Stimulated activated naive CD4-positive, alpha-beta T cell treated with Interleukin-2 at 50 U/mL for 16 hours (primary cell): ENCODE measurements at places on chromosomes 4 and X.

- no peak for DNase-seq
Measured at GRCh38 chr4:110106931-110107296, 91.5 kb downstream of the ELOVL6 start.

DNA sequence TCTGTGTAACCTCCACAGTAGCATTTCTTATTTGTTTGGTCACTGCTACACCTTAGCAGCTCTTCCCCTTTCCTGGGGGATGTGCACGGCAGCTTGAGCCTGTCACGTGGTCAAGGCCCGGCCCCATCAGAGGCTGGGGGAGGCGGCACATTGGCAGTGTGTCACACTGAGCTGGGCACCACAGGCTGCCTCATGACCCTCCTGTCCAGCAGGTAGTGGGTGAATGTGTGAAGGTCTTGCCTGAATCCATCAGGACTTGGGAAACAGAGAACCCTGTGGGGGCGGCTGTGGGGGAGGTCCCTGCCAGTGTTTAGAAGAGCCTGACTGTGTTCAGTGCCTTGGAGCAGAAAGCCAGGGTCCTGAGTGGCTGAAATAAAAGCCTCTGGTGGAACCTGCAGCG lies 33.2 kb downstream of the WFS1 start:
- no peak for DNase-seq

DNA sequence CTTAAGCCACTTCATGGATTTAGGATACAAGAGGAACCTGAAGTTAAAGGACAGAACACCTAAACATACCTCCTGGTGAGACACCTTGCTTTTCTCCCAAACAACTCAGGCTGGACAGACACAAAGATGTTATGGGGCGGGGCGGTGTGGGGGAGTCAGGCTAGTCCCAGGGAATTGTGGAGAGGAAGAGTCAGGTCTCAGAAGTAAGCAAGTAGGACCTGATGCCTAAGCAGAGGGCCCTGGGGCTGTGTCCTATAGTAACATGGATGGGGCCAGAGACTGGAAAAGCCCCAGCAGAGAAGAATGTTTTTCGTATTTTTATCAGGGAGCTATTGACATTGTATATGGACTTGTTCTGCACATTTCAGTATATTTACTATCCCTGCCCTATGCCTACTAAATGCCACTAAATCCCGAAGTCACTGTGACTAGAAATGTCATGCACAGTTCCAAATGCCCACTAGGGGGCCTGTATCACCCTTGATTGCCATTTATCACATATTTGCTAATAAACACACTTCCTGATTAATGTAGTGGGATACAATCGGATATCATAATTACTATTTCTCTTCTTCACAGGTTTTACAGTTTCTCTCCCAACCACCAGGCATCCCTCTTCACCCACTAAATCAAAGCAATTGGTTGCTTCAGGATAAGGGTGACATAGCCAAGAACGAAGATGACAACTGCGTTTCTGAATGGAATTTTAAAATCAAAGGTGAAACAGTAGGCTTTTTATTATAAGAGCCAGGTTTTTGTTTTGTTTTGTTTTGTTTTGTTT lies 23.8 kb upstream of the ARHGAP10 start:
- peak; percentile 34 for DNase-seq

DNA sequence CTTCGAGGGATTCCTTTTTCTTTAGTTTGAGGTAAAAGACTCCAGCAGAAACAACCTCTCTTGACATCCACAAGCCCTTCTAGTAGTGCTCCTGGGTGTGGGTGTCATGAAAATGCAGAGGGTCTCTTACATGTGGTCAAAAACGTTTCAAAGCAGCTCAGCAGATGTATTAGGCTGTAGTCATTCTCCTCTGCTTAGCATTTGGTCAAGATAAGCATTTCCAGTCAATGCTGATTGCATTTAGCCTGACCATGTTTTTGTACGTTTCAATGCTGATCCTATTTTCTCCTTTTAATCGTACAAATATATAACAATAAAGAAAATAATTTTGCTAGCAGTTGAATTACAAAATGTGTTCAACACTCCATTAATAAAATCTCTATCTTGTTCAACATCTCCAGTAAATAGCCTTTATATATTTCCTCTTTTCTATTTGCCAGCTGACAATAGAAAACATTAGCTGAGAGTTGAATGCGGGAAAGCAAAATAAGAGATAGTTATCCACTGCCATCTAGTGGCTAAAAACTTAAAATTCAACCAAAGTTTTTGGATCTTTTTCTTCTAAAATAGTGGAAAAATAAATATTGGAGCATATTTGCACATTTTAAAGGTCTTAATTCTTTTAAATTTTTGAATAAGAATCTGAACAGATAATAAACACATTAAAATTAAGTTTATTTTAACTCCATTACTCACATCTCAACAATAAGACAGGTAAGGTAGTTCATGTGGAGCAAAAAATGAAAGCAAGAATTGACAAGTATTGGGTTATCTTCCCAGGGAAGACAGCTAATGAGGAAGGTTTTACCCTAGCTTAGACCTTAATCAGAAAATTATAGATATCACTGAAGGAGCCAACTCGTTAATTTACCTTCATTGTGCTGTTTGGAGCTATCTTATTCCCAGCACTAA lies 15.2 kb upstream of the PACRGL start:
- no peak for DNase-seq

DNA sequence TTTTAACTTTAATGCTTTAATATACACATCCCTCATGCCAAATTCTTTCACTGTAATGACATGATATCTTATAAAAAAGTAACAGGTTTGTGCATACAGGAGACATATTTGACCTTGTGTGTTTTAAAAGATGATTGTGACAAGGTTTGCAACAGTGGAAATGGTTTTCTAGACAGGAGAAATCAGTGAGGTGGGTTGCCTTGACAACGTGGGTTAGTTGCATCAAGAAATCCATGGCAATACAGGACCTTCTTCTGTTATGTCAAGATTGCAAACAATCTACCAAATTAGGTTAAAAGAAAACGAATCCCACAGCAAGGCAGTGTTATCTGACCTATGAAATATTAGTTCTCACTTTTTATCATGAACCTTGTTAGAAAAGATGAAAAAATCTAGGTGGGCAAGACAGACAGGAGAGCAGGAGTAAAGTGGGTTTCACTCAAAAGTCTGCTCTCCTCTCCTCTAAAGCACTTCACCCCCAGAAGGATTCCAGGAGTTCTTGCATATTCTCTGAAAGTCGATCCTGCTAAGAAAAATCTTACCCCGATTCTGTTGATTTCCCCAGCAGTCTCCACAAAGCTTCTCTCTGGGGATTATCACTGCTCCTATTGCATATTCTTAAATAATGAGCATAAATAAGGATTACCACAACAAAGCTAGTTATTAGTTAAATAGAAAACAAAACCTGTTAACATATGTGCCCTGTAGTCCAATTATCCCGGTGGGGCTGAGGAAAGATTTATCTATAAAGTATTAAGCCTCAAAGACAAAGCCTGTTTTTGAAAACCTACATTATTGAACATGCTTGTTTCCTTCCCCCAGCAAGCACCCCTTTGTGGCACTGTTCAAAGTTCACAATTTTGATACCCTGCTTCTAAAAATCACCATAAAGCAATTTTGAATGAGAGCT lies 71.0 kb downstream of the TMA16 start:
- DNase-seq: no peak

GRCh38 chr4:142671516-142671915 lies 174.6 kb downstream of the INPP4B start:
- no peak for DNase-seq

DNA sequence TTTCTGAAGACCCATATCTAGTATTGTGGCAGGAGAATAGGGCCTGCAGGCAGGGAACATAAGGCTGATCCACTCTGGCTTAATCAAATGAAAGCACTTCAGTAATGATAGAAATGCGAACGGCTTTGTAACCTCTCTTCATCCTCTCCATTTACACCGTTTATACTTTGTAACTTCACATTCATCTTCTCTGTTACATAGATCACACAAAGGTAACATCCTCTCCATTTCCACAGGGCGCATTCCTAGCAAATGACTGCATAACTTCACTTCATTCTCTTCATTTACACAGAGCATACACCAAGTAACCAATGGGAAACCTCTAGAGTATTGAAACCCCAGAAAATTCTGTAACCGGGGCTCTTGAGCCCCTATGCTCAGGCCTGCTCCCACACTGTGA lies 65.5 kb upstream of the SLC34A2 start:
- no peak for DNase-seq

- DNase-seq: no peak
Measured at GRCh38 chr4:184487503-184487902, 13.2 kb upstream of the IRF2 start.

DNA sequence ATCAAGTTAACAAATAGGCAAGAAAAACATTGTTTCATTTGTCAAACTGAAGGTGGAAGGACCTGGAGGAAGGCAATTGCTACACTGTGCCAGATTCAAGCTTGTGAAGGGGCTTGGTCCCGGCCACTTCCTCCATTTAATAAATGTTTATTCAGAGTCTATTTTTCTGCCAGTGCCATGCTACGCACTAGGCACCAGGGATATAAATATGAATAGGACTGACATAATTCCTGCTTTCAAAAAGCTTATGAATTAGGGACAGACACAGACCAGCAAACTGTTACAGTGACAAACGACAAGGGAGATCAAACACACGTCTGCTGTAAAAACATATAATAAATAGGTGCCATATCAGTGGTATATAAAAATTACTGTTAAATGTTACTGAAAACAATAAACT lies 571 bp downstream of the TLR6 start:
- no peak for DNase-seq

GRCh38 chr4:172758586-172759340 lies 409.8 kb upstream of the GALNT7 start:
- no peak for DNase-seq

GRCh38 chr4:168972596-168972995 lies 37.5 kb downstream of the CBR4 start:
- DNase-seq: no peak

GRCh38 chr4:23456864-23457263 lies 433.0 kb downstream of the PPARGC1A start:
- no peak for DNase-seq

DNA sequence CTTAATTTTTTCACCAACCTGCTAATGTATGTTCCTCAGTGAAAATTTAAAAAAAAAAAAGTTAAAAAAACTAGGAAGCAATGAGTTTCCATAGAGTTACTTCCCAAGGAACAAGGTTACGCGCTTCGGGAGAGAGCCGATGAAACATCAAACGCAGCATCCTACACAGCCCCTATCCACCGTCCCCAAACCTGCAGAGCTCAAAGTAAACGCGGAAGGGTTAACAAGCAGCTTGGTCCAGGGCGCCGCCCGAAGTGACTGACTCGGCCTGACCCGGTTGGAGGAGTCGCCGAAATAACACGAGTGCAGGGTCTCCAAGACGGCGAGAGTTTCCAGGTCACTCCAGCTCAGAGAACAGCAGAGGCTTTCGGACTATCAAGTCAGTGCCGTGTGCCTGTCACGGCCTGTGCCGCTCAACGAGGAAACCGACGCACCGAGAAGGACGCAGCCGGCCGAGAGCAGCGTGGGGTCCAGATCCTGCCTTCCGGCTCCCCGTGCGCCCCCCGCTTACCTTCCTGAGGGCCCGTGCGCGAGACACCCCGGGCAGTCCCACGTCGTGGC lies 512 bp downstream of the NOP14 start:
- DNase-seq: no peak

DNA sequence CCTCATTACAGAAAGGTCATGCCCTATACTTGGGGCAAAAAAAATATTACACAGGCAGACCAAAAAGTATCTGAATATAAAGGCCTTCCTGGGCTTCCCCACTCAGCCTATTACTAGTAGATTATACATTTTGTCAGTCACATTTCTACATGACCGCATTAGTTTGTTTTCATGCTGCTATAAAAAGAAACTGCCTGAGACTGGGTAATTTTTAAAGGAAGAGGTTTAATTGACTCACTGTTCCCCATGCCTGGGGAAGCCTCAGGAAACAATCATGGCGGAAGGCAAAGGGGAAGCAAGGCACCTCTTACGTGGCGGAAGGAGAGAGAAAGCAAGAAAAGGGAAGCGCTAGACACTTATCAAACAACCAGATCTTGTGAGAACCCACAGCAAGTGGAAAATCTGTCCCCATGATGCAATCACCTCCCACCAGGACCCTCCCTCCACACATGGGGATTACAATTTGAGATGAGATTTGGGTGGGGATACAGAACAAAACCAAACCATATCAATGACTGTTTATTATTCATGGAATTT lies 1312.0 kb downstream of the PCDH7 start:
- no peak for DNase-seq

GRCh38 chr4:110621839-110622751 lies 782 bp downstream of the PITX2 start:
- DNase-seq: no peak

DNA sequence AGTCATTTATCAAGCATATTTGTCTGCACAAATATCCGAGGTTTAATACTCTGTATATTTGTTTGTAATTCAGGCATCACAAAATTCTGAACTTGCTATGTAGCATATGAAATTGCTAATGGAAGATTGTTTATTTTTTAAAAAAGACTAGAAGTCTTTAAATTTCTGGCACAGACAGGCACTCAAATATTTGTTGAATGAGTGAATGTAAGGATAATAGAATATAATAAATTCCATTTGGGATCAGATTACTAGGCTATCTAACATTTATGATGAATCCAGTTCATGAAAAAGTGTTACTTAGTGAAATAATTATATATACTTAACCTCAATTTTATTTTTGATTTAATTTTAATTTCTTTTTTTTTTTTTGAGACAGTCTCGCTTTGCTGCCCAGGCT lies 30.4 kb upstream of the TEC start:
- no peak for DNase-seq

GRCh38 chrX:136480383-136480782 lies 7.4 kb upstream of the BRS3 start:
- DNase-seq: no peak

DNA sequence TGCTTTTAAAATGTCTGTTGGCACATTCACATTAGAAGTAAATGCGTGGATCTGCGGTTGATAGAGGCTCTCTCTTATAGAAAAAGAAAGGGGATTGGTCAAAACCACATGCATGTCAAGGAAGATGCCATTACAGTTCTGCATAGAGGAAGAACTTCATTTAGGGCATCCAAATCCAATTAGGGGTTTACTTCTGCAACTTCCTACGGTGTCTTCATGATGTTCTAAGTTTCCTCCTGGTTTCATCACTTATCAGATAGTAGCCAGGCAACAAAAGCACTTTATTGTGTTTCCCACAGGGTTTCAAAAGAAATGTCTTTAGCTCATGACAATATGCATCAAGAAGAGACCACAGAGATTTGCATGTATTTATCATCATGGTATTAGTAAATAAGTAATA lies 136.0 kb upstream of the HPGD start:
- DNase-seq: no peak

GRCh38 chrX:10310511-10310910 lies 153.7 kb downstream of the CLCN4 start:
- no peak for DNase-seq

DNA sequence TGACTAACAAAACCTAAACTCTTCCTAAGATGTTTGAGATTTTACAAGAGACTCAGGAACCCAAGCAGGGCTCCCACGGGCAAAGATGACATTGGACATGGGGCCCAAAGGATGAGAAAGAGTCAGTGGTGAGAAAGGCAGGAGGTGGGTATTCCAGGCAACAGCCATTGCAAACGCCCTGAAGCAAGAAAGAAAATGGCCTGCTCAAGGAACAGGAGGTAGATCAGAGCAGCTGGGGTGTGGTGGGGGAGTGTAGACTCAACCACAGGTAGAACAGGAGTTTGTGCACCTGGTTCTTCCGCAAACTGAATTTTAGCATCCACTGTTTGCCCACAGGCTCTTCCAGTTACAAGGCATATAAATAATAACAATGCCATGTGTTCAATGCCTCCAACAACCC lies 3.3 kb downstream of the PPP2R2C start:
- DNase-seq: no peak

- no peak for DNase-seq
Measured at GRCh38 chrX:154090731-154091130, 6.8 kb downstream of the MECP2 start.
